ENCODE measurements at places on chromosomes 1 and 21.

DNA sequence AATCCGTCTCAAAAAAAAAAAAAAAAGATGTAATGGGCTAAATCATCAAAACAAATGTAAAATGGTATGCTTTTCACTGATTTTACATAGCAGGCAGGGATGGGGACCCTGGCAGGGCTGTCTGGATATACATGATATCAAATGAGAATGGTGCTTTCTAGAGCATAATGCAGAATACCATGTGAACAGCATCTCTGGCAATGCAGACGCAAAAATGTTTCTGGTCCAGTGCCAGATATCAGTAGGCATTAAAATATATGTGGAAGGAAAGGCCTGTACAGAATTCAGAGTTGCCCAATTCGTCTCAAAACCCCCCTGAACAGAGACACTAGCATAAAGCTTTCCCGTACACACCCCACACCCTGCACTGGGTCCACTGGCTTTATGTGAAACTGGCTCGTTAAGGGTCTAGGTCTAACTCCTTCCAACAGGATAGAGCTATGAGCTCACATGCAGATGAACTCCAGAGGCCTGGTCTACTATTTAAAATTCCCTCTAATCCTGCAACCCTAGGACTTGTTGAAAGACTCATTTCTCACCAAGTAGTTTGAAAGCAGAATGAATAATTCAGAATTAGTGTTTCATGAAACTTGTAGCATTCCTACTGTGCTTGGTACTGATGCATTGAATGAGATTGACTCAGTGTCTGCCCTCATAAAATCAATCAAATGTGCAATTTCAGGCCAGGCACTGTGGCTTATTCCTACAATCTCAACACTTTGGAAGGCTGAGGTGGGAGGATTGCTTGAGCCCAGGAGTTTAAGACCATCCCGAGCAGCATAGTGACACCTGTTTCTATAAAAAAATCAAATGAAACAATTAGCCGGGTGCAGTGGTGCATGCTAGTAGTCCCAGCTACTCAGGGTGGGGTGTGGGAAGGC lies 2.6 kb upstream of the MYSM1 start:
- no peak for DNase-seq

- no peak for DNase-seq
Measured at GRCh38 chr1:111961016-111961415, 28.5 kb downstream of the KCND3 start.

- DNase-seq: no peak
Measured at GRCh38 chr1:39779821-39780220, 8.7 kb upstream of the OXCT2 start.

- DNase-seq: no peak
Measured at GRCh38 chr1:8590721-8591351, 226.6 kb downstream of the RERE start.

- no peak for DNase-seq
Measured at GRCh38 chr1:119506941-119507340, at the start of gene HSD3B1. Gene HSD3B1, plus strand, starts transcription at chr1:119507210. Its CDS starts 267 bp downstream, at chr1:119507477.
